ENCODE measurements at places on chromosomes 7 and 10. TPM values are rescaled to one million over a fixed set of nuclear protein-coding genes. Genes with fewer than 3 reads are reported as not detected.

The FBXL13 gene
- total RNA-seq, result 0.30 TPM

The DYNC1I1 gene
- 0.34 TPM for total RNA-seq

The TFR2 gene
- total RNA-seq, result 0.17 TPM

The C10orf143 gene
- total RNA-seq, result 1.0 TPM

The ACSL5 gene
- total RNA-seq, result 0.30 TPM

The RAB11FIP2 gene
- total RNA-seq, result 6.1 TPM

The OR2A7 gene
- 0.84 TPM for total RNA-seq

The OR13A1 gene
- total RNA-seq, result not detected

Measured in bronchus fibroblast of lung (primary cell).